ENCODE measurements at places on chromosomes 4 and X. TPM values are rescaled to one million over a fixed set of nuclear protein-coding genes. Genes with fewer than 3 reads are reported as not detected.

DNA sequence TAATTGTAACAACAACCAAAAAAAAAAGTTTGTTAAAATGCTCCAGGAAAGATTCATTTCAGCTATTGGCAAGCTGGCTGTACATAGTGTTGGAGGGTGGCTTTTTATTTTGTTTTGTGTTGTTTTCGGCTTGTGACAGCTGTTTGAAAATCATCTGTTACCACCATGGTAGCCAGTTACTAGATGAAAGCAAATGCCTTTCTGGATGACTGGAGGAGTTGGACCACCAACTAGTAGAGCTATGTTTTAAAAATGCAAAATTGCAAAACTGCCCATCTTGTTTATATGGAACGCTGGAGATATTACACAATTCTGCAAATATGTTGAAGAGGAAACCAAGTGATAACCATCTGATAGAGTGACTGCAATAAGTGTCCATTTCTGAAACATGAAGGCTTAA lies 53.2 kb upstream of the TNIP3 start:
- no peak overlapping the region for H3K4me3 ChIP-seq
- H3K27ac ChIP-seq: no peak overlapping the region
- H3K36me3 ChIP-seq: no peaks in the 10 kb centered on the region
- DNase-seq: no peak

GRCh38 chrX:18900401-18900976 lies 83.4 kb downstream of the PHKA2 start:
- peaks cover 15% of the 10 kb centered on the region for H3K4me1 ChIP-seq
- no peaks in the 10 kb centered on the region for H3K27me3 ChIP-seq
- no peaks in the 10 kb centered on the region for H3K36me3 ChIP-seq
- H3K27ac ChIP-seq: no peak overlapping the region

DNA sequence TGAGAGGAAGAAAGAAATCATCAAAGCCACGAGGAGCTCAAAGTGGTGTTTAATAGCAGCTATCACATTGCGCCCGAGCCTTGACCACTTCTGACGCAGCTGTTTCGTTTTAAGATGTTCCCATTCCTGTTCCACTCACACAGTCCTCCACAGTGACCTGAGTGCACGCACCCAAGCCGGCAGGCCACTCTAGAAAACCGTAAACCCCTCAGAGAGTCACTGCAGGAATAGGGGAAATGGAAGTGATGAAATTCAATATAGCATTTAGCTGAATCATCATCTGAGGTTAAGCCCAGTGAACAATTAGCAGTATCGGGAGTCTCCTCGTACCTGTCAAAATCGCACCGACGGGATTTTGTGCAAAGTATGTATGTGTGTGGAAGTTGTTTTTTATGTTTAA lies 17.9 kb upstream of the HAND2 start:
- H3K4me1 ChIP-seq: no peaks in the 10 kb centered on the region
- H3K27ac ChIP-seq: no peak overlapping the region
- no peaks in the 10 kb centered on the region for H3K36me3 ChIP-seq
- no peaks in the 10 kb centered on the region for H3K27me3 ChIP-seq

- no peaks in the 10 kb centered on the region for H3K4me1 ChIP-seq
- peak overlapping the region; percentile 66 for H3K4me3 ChIP-seq
- no peaks in the 10 kb centered on the region for H3K27me3 ChIP-seq
- H3K27ac ChIP-seq: no peak overlapping the region
- no peak for DNase-seq
Observed at GRCh38 chr4:118265312-118266144, 87.3 kb downstream of the PRSS12 start.

The HERC5 gene
- total RNA-seq: 13.7 TPM

DNA sequence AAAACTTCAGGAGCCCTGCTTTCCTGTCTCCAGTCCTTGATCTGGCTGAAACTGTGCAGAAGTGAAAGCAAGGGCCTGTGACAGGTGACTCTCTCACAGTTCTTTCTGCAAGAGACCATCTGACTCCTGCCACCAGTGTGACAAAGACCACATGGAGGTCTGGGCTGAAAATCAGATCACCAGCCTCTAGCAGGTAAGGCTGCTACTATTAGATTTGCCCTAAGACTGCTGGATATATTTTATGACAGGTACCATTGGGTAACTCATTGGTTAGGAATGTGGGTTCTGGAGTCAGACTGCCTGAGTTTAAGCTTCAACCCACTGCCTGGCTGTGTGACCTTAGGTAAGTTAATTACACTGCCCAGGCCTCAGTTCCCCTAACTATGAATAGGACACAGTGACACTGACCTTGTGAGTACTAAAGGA lies 163.3 kb upstream of the SLC7A11 start:
- H3K4me3 ChIP-seq: no peak overlapping the region
- peaks cover 21% of the 10 kb centered on the region for H3K4me1 ChIP-seq
- no peaks in the 10 kb centered on the region for H3K36me3 ChIP-seq
- no peaks in the 10 kb centered on the region for H3K27me3 ChIP-seq
- DNase-seq: no peak
- no peak overlapping the region for H3K27ac ChIP-seq

The ITGB1BP2 gene
- total RNA-seq: 18.5 TPM

The WNK3 gene
- 3.7 TPM for total RNA-seq

GRCh38 chrX:137427816-137428215 lies 138.1 kb upstream of the ZIC3 start:
- H3K4me1 ChIP-seq: peaks cover 7% of the 10 kb centered on the region
- H3K4me3 ChIP-seq: peak overlapping the region; percentile 74
- DNase-seq: no peak
- H3K27me3 ChIP-seq: no peaks in the 10 kb centered on the region
- H3K36me3 ChIP-seq: no peaks in the 10 kb centered on the region

DNA sequence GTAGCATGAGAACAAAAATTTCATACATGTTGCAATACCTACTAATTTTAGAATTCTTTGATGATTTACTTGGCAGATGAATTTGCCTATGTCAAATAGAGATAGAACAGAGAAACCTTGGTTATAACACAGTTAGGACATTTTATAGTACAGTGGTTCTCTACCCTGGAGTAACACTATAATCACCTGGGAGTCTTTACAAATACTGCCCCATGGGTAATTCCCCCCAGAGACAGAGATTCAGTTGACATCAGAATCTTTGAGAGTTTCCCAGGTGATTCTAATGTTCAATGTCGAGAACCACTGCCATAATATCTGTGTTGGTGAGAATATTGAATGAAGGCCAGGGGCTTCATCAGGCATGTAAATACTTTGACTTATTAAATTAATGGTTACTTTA lies 401.3 kb upstream of the NDST4 start:
- no peaks in the 10 kb centered on the region for H3K4me1 ChIP-seq
- H3K27me3 ChIP-seq: no peaks in the 10 kb centered on the region
- no peak overlapping the region for H3K4me3 ChIP-seq
- no peaks in the 10 kb centered on the region for H3K36me3 ChIP-seq

DNA sequence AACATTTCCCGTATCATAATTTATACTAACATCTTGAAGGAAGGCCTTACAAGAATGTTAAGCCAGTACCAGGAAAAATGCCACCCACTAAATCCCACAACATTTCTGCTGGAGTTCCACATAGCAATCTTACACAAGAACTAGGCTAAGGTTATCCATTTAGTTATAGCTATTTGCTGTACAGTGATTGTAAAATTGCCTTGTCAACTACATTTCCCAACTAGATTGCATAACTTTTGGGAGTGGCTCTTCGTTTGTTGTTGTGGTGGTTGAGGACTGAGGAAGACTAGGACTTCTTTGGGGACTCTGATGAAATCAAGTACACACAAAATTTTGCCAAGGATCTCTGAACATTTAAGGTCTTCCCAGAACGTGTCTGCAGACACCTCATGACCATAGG lies 8.0 kb downstream of the IBSP start:
- no peaks in the 10 kb centered on the region for H3K27me3 ChIP-seq
- DNase-seq: no peak
- no peaks in the 10 kb centered on the region for H3K36me3 ChIP-seq
- no peak overlapping the region for H3K27ac ChIP-seq

DNA sequence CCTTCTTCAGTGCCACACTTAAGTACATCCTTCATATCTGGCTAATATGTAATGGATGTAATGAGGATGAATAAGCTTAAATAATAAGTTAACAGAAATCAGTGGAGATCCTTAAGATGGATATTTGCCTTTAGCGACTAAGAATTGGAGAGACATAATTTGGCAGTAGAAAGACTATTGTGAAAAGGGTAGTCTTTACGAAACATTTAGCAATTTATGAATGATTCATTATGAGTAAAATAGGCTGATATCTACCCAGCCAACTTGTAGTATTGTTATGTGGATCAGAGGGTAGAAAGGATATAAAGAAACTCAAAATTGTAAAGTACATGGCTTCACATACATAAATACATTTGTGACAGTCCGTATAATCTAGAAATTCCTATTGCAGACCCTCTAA lies 2371.8 kb downstream of the PCDH7 start:
- H3K27me3 ChIP-seq: no peaks in the 10 kb centered on the region
- H3K27ac ChIP-seq: no peak overlapping the region
- H3K4me1 ChIP-seq: no peaks in the 10 kb centered on the region
- no peaks in the 10 kb centered on the region for H3K36me3 ChIP-seq

DNA sequence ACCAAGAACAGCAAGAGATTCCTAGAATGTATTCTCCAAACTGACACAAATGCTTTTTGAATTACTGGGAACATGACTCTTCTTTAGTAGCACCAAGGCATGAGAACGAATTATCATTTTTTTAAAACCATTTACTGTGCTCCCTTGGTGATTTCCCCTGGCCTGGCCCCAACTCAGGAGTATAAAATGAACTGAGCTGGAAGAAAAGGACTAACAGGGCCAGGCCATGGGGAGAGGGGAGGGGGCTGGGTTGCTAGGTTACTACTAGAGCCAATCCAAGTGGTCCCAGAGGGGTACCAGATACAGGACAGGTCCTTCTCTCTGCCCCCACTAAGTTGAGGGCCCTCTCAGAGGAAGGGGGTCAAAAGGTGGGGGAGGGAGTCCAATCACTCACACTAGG lies 23.1 kb downstream of the SASH3 start:
- no peak overlapping the region for H3K4me3 ChIP-seq
- no peaks in the 10 kb centered on the region for H3K27me3 ChIP-seq
- DNase-seq: no peak
- no peaks in the 10 kb centered on the region for H3K4me1 ChIP-seq
- no peak overlapping the region for H3K27ac ChIP-seq

- no peak overlapping the region for H3K27ac ChIP-seq
- no peaks in the 10 kb centered on the region for H3K4me1 ChIP-seq
- DNase-seq: no peak
- H3K27me3 ChIP-seq: no peaks in the 10 kb centered on the region
- H3K4me3 ChIP-seq: no peak overlapping the region
- no peaks in the 10 kb centered on the region for H3K36me3 ChIP-seq
Observed at GRCh38 chr4:187491286-187491685, 504.3 kb upstream of the ZFP42 start.

The NSUN7 gene
- total RNA-seq: 21.8 TPM

The GLOD5 gene
- total RNA-seq: not detected

The CYBB gene
- total RNA-seq: 39.9 TPM

GRCh38 chr4:186932631-186933187 lies 209.1 kb upstream of the FAT1 start:
- DNase-seq: no peak
- no peaks in the 10 kb centered on the region for H3K36me3 ChIP-seq
- H3K27me3 ChIP-seq: no peaks in the 10 kb centered on the region
- no peak overlapping the region for H3K27ac ChIP-seq
- H3K4me3 ChIP-seq: no peak overlapping the region

The KLHL13 gene
- 1.4 TPM for total RNA-seq

- no peak for DNase-seq
- H3K4me1 ChIP-seq: no peaks in the 10 kb centered on the region
- no peak overlapping the region for H3K4me3 ChIP-seq
- no peaks in the 10 kb centered on the region for H3K36me3 ChIP-seq
Observed at GRCh38 chrX:42992199-42992943, 214.4 kb upstream of the PPP1R2C start.

GRCh38 chrX:499870-500364 lies 113.2 kb upstream of the PPP2R3B start:
- no peak overlapping the region for H3K4me3 ChIP-seq
- no peak overlapping the region for H3K27ac ChIP-seq
- no peaks in the 10 kb centered on the region for H3K27me3 ChIP-seq
- no peak for DNase-seq
- no peaks in the 10 kb centered on the region for H3K4me1 ChIP-seq

GRCh38 chr4:143344041-143344440 lies 7.4 kb downstream of the GAB1 start:
- H3K4me3 ChIP-seq: peak overlapping the region; percentile 57
- H3K27ac ChIP-seq: peak overlapping the region; percentile 48
- peaks cover 58% of the 10 kb centered on the region for H3K4me1 ChIP-seq

The MTTP gene
- total RNA-seq: not detected

GRCh38 chrX:106707771-106708454 lies 18.6 kb upstream of the RNF128 start:
- H3K36me3 ChIP-seq: no peaks in the 10 kb centered on the region
- H3K27ac ChIP-seq: no peak overlapping the region
- no peaks in the 10 kb centered on the region for H3K27me3 ChIP-seq
- no peak for DNase-seq
- H3K4me1 ChIP-seq: peaks cover 5% of the 10 kb centered on the region
- H3K4me3 ChIP-seq: no peak overlapping the region
